Tibial nerve (tissue), 4 donors: ENCODE measurements at places on chromosomes 13 and 19. TPM values are rescaled to one million over a fixed set of nuclear protein-coding genes. Genes with fewer than 3 reads are reported as not detected.

DNA sequence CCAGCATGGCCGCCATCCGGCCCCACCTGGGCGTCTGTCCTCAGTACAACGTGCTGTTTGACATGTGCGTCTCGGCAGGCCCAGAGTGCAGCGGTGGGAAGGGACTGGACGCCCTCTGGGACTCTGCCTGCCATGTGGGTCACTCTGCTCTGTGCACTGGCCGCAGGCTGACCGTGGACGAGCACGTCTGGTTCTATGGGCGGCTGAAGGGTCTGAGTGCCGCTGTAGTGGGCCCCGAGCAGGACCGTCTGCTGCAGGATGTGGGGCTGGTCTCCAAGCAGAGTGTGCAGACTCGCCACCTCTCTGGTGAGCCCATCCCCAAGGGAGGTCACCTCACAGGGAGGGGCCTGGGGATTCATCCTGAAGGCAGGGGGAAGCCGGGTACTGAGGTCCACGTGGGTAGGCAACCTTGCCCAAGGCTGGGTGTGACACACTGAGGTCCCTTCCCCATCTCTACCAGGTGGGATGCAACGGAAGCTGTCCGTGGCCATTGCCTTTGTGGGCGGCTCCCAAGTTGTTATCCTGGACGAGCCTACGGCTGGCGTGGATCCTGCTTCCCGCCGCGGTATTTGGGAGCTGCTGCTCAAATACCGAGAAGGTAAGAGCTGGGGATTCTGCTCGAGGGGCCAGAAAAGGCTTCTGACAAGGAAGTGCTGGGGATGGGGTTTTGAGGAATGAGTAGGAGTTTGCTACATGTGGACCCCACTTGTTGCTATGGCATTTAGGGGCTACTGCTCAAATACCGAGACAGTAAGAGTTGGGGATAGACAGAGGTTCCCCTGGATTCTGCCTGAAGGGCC lies 11.3 kb downstream of the ABCA7 start:
- no peak for DNase-seq

GRCh38 chr19:53131085-53131590 lies 1.6 kb downstream of the ZNF415 start:
- no peak for DNase-seq

GRCh38 chr13:28792992-28793391 lies 27.1 kb upstream of the MTUS2 start:
- DNase-seq: no peak

DNA sequence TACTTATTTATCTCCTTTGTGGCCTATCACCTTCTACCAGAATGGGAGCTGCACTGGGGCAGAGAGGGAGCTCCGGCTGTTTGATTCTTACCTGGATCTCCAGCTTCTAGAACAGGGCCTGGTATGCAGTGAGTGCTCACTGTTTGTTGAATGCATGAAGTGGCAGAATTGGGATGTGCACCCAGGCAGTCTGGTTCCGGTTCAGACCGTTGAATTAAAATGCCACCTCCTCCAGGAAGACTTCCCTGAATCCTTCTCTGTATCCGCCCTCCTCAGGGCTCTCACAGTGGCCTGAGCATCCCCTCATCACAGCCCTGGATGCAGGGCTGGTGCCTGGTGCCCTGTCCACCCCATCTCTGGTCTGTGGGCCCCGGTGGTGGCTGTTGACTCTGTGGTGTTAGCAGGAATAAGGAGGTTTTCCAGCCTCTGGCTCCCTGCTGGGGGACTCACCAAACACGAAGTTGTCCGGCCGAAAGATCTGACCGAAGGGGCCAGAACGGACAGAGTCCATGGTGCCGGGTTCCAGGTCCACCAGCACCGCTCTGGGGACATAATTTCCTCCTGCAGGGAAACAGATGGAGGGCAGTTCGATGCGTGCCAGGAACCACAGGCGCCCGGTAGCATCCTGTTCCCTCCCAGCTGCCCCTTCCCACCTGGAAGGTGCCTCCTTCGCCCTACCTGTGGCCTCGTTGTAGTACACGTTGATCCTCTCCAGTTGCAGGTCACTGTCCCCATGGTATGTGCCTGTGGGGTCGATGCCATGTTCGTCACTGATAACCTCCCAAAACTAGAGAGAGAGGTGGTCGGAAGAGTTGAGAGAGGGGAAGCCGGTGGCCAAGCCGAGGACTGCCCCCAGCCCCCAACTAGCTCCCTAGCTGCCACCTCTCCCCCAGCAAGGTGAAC lies 1.0 kb downstream of the TUBB4A start:
- DNase-seq: no peak

Gene ZNF835
- 13.2 TPM for total RNA-seq

Gene PSG5
- not detected for total RNA-seq

Gene KCNN1
- total RNA-seq: under 0.01 TPM

Gene NPAS1
- total RNA-seq: 0.42 TPM
